ENCODE measurements at places on chromosomes 2 and 18.

- DNase-seq = no peak
These were observed 286.5 kb upstream of the REV1 start for GRCh38 chr2:99776206-99776905.

DNA sequence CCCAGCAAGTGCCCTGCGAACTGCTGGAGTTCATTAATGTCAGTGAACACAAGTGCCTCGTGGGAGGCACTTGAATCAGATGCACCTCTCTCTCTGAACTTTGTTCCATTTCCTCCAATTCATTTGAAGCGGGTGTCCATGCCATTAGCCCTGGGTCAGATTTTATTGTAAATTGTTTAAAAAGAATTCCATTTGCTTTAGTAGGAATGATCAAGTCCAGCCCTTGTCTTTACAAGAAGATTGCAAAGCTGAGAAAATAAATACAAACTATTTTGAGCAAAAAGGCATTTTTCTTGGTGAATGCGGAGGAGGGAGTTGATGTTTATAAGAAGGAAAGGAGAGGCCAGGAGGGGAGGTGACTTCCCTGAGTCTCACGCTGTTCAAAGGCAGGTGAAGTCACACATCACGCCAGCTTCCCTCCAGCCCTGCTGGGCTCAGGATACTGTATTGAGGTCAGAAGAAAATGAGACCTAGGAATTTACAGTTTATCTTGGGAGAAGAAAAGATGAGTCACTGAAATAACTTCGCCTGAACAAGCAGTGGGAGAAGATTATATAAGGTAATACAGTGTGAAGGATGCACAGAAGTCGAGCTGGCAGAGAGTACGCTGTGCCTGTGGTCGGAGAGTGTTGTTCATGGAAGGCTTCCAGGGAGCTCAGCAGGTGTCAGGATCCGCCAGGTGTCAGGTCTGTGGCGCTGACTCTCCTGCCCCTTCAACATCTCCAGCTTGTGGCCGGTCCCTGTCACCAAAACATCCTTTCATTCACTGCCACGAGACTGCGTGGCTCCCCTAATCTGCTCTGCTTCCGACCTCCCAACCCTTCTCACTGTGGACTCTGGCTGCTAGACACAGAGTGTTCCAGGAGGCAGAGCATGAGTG lies 36.5 kb downstream of the EFR3B start:
- DNase-seq = no peak

GRCh38 chr2:134836986-134837385 lies 1.4 kb upstream of the ACMSD start:
- no peak for DNase-seq

DNA sequence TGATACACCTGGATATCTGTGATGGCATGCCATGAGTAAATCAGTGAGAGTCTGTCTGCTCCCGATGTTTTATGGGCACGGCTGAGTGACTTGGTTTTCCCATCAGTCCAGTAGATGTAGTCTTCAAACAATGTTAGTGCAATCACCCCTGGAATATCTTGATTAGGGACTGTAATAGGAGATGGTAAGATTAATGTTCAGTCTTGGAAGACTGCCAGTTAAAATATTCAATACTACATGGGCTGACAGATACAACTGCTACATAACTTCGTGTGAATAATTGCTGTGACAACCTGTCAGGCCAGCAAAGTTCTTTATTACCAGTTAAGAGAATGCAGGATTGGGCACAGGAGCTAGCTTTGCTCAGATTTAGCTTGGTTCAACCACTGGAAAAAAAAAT lies 1673.3 kb downstream of the LRP1B start:
- DNase-seq = no peak

- no peak for DNase-seq
These were observed 102.5 kb downstream of the RBM43 start for GRCh38 chr2:151159109-151159662.

GRCh38 chr2:195117011-195117410 lies 540.0 kb upstream of the SLC39A10 start:
- no peak for DNase-seq

GRCh38 chr2:68196120-68196716 lies 38.5 kb downstream of the PNO1 start:
- no peak for DNase-seq

DNA sequence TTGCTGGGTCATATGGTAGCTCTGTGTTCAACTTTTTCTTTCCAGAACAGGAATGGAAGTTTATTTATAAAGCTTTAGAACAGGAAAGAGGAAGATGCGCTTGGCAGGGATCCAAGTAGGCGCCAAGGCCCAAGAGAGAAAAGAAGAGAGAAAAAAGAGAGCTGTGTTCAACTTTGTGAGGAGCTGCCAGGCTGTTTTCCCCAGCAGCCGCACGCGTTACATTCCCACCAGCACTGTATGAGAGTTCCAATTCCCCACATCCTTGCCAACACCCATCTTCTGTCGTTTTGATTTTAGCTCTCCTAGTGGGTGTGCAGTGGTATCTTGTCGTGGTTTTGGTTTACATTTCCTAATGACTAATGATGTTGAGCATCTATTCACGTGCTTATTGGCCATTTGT lies 51.4 kb downstream of the KCNF1 start:
- DNase-seq = no peak

DNA sequence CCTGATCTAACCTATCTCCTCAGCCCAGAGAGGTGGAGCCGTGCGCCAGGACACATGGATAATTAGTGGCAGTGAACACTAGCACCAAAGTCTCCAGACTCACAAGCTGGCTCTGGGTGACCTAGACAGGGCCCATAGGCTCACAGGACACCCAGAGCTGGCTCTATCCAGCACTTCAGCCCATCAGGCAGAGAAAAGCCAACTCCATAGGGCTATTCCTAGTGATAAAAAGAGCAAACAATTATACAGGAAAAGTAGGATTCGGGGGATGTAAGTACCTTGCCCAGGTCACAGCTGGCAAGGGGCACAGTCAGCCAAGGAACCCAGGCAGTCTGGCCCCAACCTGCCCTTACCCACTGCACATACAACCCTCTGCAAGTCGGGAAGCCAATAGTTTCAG lies 178.6 kb downstream of the TNS1 start:
- DNase-seq = no peak

DNA sequence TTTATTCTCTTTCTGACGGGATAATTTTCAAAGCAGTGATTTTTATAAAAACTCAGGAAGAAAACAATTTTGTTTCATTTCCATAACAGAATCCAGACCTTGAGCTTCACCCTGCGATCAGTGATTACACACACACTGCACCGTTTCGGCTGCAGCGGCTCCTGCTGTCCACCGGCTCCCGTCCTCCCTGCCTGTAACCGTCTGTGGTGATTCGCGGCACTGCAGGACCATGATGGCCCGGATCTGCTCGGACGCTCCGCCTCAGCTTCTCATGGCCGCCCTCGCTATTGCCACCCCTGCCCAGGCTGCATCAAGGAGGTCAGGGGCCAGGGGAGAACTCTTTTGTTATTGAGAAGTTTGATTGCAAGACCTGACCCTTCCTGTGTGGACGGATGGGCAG lies 246.1 kb downstream of the TWIST2 start:
- no peak for DNase-seq

- no peak for DNase-seq
These were observed 22.6 kb upstream of the CYP1B1 start for GRCh38 chr2:38098421-38099098.

DNA sequence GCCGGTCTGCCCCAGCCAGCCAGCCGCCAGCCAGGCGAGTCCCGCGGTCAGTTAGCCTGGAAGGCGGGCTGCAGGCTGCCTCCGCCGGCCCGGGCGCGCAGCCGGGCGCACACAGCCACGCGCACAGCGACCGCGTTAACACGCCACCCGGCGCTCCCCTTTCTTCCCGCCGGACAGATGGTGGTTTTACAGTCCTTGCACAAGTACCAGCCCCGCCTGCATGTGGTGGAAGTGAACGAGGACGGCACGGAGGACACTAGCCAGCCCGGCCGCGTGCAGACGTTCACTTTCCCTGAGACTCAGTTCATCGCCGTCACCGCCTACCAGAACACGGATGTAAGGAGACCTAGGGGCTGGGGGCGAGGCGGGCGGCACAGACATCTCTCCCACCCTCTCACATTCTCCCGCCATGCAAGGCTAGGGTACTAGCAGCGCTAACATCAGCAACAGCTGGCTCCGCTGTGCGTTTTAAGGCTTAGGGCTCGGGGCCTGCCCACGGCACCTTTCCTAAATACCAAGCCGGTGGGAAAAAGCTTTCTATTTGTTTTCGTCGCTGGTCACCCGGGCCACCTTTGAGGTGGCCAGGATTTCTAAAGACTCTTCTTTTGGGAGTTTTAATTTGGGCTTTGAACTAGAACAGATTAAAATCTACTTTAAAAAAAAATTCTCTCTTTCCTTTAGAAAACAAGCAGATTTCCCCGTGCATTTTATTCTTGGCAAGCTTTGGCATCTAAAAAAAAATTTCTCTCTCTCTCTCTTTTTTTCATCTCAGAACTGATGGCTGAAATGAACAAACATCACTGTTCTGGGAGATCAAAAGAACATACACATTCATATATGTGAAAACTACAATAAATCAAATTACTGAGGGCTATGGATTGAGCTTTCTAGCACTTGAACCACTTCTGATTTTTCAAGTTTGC lies 2.9 kb downstream of the TBR1 start:
- DNase-seq = no peak

- DNase-seq = no peak
These were observed 743.6 kb downstream of the RNF144A start for GRCh38 chr2:7660816-7661215.

DNA sequence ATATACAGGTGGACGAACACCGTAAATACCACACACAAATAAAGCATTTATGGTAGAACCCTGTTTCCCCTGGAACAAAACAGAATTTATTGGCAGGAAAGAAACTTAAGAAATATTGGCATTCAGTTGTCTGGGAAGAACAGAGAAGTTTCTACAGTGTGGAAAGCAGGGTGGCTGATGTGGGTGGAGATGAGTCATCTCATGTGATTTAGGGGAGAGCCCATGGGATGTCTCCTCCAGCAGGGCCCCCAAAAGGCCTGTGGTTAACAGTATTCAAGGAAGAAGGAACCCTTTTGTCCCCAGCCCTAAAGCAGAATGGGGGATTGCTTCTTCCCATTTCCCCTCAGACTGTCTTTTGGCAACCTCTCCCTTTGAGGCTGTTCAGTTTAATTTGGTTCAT lies 24.2 kb downstream of the SIX3 start:
- DNase-seq = no peak

DNA sequence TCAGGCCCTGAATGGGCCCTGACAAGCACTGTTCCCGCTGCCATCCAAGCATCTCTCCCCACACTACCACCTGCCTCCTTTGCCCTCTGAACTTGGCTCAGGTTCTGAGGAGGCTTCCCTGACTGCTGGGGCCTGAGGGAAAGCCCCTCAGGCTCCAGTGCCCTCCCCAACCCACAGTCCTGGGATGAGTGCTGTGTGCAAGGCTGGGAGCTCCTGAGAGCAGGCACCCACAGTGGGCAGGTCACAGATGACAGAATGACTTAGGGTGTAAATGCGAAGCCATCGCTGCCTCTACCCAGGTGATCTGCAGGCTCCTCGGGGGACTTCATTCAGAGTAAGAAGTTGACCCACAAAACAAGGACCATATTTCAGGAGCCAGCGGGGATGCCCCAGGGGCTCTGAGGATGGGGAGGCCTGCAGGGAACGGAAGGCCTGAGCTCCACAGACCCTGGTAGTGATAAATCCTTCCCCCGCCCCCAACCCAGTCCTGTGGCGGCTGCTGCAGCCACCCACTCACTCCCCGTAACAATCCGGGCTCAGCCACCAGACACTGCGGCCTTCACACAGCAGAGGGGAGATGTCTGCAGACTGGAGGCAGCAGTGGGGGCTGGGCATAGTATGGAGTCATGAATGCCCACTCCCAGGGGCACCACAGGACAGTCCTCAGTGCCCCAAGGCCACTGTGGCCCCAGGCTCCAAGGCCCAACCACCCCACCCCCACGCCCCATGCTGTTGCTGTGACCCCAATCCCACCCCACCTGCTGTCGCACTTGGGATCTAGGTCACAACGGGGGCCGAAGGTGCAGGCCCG lies 8.9 kb downstream of the BIN1 start:
- no peak for DNase-seq

- no peak for DNase-seq
These were observed 51.1 kb upstream of the SLC66A3 start for GRCh38 chr2:11103984-11104793.

DNA sequence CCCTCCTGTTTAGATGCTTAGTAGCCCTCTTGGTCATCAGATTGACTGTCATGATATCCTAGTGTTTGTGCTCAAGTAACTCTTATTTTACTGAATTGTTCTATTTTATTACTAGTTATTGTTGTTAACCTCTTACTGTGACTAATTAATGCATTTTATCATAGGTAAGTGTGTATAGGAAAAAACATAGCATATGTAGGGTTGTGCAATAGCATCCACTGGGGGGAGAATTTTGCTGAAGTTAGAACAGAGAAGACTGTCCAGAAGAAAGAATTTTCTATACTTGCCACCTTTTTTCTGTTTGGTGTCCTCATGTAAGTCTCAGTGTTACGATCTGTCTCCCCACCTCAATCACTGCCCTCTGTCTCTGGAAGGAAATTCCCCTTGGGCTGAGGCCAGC lies 177.4 kb downstream of the RPIA start:
- DNase-seq = no peak

- DNase-seq = no peak
These were observed 5.2 kb downstream of the EML6 start for GRCh38 chr2:54728669-54729120.

- DNase-seq = no peak
These were observed 35.7 kb upstream of the ST3GAL5 start for GRCh38 chr2:85924522-85924921.

GRCh38 chr2:150088538-150088937 lies 398.9 kb downstream of the RND3 start:
- no peak for DNase-seq

DNA sequence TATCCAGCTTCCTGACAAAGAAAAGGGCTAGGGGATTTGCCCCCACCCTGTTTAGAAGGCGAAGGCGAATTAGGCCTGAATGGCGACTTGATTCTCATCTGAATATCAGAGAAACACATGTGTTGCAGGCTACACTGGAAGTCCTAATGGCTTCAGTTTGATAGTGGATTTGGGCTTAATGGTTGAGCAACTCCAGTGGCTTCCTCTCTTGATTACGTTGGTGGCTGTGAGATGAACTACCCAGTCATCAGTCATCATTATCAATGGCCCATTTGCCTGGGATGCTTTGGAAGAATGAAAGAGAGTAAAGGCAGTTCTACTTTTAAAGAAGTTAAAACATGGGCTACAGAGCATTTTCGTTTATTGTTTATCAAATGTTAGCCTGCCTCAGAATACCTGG lies 60.9 kb upstream of the IL1R1 start:
- no peak for DNase-seq

GRCh38 chr2:171487201-171487600 lies 35.1 kb upstream of the CYBRD1 start:
- no peak for DNase-seq

DNA sequence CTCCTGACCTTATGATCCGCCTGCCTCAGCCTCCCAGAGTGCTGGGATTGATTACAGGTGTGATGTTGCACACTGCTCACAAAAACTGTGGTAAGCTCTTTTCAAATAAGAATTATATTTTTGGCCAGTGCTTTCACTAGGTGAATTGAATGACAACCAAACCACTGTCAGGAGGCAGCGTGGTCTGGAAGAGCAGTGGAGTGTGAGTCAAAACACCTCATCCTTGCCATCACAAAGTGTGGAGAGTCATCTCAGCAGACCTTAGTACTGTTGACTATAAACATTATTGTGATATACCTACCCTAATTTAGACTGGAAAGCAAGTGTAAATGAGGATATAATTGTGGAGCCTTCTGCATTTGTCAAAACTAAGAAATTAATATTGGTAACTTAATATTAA lies 61.3 kb downstream of the UBE2E3 start:
- DNase-seq = no peak

GRCh38 chr18:56569416-56569815 lies 69.0 kb downstream of the TXNL1 start:
- DNase-seq = no peak

- no peak for DNase-seq
These were observed 480.9 kb downstream of the TXNL1 start for GRCh38 chr18:56157541-56157940.

GRCh38 chr2:192887337-192887736 lies 692.6 kb upstream of the TMEFF2 start:
- no peak for DNase-seq
